RCC 7860 (cell line): ENCODE measurements at places on chromosomes 1 and 21.

- peak; percentile 41 for DNase-seq
Measured at GRCh38 chr1:210448297-210448892, 119.7 kb downstream of the HHAT start.

- no peak for DNase-seq
Measured at GRCh38 chr21:36027347-36027746, 33.0 kb downstream of the SETD4 start.

DNA sequence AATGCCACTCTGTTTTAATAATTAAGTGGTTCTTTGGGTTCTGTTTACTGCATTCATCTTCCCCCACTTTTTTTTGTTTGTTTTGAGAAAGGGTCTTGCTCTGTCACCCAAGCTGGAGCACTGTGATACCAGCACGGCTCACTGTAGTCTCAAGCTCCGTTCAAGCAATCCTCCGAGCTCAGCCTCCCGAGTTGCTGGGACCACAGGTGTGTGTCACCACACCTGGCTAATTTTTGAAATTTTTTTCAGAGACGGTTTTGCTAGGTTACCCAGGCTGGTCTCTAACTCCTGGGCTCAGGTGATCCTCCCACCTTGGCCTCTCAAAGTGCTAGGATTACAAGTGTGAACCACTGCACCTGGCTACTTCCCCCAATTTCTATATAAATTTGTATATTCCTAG lies 29.3 kb downstream of the KPNA6 start:
- no peak for DNase-seq

GRCh38 chr1:170765279-170765678 lies 101.3 kb downstream of the PRRX1 start:
- DNase-seq, result no peak

GRCh38 chr1:45250544-45250943 lies 44.1 kb upstream of the ZSWIM5 start:
- no peak for DNase-seq

- no peak for DNase-seq
Measured at GRCh38 chr1:101496109-101496508, 259.3 kb downstream of the S1PR1 start.

- DNase-seq, result no peak
Measured at GRCh38 chr1:26359981-26360806, 6.3 kb upstream of the CRYBG2 start.

GRCh38 chr21:32163386-32163785 lies 115.5 kb downstream of the MIS18A start:
- DNase-seq, result no peak

DNA sequence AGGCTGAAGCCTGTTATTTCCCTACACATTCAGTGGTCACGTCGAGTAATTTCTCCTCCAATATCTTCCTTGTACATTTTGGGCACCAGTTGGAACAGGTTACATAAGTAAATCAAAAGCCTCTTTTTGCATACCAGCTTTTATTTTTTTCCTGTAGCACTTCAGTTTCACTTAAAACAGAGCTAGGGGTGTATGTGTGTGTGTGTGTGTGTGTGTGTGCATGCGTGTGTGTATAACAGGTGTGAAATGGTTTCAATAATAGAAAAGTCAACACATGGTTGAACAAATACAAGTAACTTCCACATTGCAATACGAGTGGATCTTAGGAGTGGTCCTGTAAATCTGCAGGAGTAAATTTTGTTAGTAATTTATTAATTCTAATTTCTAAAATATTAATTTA lies 3.0 kb upstream of the MAN1A2 start:
- no peak for DNase-seq

DNA sequence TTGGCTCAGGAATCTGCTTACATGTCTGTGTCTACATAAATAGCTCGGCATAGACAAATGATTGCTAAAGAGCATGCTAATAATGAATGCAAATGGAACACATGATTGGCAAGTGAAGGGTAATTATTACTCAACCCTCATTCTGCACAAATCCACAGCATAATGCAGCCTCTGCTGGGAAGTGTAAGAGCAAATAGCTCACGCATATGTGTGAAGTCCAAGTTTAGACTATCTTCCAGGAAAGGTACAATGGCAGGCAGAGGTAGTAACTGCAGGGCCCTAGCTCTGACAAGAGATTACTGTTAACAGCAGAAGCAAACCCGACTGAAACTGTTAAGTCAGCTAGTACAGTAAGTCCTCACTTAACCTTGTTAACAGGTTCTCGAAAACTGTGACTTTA lies 7.0 kb upstream of the IL6R start:
- DNase-seq, result no peak

DNA sequence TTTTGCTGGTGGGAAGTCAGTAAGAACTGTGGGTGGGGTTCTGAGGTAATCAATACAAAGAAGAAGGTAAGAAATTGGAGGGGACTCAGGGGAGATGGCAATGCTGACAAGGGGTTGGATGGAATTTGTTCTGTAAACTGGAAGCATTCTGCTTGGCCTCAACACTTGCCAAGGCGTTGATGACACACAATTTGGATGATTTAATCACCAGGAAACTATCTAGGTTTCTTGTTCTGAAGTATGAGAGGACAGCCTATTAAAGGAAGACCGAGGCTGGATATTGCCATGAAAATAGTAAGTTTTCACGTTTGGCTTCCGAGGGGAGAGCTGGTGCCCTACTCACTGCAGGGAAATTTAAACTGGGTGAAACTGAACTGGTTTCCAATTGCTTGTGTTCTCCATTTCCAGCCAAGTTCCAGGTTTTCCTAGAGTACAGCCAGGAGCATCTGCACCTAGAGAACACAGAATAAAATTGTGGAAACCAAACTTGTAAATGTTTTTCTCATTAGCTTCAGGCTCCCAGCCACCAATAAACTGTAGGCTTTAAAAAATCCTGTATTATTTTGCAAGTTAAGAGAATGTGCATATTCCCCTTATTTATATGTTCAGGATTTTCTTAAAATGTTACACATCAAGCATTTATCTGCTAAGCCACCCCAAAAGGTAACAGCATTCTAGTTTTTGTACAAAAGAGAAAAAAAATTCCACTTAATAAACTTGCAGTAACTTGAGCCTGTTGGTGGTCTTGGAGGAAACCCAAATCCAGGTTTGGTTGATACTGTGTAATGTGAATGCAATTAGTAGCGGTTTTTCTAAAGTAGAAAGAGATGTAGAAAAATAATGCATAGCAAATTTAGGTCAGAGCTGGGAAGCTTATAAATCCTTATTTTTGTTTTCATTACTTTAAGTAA lies 53.8 kb downstream of the ROR1 start:
- DNase-seq, result peak; percentile 44

GRCh38 chr1:34711485-34711884 lies 43.4 kb upstream of the GJB5 start:
- no peak for DNase-seq

DNA sequence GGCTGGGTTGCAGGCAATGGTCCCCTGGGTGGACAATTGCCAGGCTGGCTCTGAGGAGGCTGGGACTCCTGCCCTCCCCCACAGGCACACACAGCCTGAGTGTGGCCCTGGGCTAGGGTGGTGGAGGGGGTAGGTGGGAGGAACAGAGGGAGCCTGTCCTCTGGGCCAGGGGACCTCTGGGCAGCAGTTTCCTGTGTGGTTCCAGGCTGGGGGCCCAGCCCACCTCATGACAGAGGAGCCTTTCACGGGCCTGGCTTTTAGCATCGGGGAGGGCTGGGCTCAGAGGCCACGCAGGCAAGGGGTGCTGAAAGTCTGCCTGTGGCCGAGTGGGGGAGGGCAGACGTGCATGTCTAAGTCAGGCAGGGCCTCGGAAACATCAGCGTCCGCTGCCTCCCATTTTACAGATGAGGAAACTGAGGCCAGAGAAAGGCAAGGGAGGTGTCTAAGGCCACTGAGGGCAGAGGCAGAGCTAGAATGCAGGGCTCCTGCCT lies 7.0 kb downstream of the EXTL1 start:
- no peak for DNase-seq

- DNase-seq, result no peak
Measured at GRCh38 chr1:43352881-43353280, 5.9 kb upstream of the CDC20 start.
